Putamen (tissue), 1 donor: ENCODE measurements at places on chromosomes 2 and 18.
A peak's percentile ranks its signal among the peaks of the same experiment; 100 is the strongest.

GRCh38 chr2:19667085-19667484 is 234.7 kb downstream of the TTC32 start:
- no peak for DNase-seq

GRCh38 chr2:58568901-58569300 is 327.8 kb upstream of the FANCL start:
- no peak for DNase-seq

DNA sequence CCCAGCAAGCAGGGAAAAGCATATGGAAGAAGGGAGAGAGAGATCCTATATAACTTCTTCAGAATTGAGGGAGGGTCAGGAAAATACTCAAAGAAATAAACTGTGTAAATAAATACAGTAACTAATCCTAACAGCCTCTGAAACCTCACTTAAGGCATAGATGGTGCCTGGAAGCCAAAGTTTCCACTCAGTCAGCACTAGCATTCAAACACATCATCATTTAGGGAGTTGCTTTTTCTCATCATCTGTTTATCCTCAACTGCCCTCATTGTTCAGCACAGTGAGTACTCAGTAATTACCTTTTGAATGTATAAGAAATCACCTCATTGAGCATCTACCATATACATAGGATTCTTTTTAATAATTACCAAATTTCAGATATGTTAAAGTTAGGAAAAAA is 262.9 kb downstream of the C1D start:
- no peak for DNase-seq

DNA sequence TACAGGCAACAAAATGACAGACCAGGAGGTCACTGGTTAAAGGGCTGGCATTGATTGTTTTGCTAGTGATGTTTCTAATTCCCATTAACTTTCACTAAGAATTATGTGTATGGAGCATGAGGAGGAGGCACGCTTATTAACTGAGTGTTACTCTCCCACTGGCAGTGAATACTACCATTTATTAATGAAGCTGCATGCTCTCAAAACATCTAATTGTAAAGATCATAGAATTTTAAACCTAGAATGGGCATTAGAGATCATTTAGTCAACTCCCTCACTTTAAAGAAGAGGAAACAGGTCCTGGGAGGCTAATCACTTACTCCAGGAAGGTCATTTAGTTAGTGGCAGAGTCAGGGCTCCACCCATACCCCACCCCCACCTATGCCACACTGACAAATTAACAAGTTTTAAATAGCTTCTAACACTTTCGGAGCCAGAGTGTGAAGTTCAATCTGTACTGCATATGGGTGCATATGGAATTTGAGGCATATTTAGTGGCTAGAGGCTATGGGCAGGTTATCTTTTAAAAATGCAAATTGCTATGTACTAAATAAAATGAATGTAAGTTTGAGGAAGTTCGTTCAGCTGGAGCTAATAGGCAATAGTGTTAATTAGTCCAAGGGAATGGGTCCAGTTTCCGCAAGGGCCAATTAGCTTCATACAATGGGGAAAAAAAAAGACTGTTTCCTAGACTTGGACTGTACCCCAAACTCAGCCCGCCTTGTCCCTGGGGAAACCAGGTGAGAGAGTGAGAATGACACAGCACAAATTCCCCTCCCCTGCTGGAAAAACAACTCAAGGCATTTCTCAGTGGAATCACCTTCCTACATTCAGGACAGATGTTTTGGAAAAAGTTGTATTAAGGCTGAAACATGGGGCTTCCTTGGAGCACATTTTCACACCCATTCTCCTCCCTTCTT is 178.8 kb downstream of the ICOS start:
- DNase-seq, result peak; percentile 43

DNA sequence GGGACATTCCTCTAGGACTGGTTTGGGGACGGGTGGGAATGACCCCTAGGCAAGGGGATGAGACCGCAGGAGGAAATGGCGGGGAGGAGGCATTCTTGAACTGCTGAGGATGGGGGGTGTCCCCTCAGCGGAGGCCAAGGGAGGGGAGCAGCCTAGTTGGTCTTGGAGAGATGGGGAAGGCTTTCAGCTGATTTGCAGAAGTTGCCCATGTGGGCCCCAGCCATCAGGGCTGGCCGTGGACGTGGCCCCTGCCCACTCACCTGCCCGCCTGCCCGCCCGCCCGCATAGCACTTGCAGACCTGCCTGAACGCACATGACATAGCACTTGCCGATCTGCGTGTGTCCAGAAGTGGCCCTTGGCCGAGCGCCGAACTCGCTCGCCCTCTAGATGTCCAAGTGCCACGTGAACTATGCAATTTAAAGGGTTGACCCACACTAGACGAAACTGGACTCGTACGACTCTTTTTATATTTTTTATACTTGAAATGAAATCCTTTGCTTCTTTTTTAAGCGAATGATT is 4.9 kb downstream of the INHBB start:
- no peak for DNase-seq

DNA sequence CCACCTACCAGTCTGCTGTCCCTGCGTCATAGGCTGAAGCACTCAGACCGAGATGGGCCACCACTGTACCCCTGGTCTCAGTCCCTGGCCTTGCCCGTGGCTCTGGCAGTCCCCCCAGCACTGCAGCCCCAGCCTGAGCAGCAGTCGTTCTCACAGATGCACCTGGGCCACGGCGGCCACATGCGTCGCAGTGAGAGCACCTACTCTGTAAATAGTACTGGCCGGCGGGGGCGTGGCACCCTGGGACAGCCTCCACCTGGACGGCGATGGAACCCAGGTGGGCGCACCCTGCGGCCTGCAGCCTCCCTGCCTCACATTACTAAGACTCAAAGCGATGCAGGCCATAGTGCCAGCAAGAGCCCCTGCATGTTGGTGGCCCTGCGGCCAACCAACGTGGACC is 198.8 kb downstream of the NAPG start:
- DNase-seq, result no peak
